Stimulated activated CD4-positive, alpha-beta T cell treated with anti-CD3 and anti-CD28 coated beads, Interleukin-2, amount 100 ng/mL, for 24 hours (primary cell): ENCODE measurements at places on chromosomes 12 and 14.

- DNase-seq = no peak
These were observed 1.1 kb downstream of the AJUBA start for GRCh38 chr14:22981090-22981875.

DNA sequence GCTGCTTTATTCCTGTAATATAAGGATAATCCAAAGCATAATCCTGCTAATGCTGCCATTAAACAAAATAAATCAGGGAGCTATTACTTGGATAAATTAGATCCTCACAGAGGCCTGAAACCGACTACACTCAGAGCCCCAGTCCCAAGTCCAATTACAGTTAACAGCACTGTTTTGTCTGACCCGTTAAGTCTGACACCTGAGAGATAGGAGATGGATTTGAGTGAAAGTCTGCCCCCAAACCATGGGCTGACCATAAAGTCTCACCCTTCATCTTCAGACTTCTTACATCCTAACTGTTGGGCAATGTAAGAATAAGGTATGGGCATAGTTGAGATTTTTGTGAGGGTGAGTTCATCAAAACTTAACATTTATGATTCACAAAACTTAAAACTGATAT lies 181.7 kb downstream of the PLCZ1 start:
- no peak for DNase-seq

DNA sequence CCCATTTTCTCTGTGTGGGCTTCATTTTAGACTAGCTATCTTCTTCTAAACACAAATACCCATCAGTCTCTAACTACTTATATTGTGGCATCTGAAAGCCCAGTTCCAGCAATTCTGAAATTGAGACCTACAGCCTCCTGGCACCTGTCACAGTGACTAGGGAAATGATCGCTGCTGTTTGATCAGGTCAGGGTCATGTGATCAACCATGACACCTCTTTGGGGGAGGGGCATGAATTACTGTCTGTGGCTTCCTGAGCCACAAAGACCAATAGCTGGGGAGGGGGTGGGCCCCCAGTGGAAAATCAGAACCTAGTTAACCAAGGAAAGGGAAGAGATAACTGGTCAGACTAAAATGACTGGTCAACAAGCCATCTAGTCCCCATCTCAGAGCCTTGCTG lies 14.1 kb downstream of the WSCD2 start:
- DNase-seq = no peak

GRCh38 chr12:108930155-108930554 lies 50.3 kb downstream of the DAO start:
- DNase-seq = no peak

DNA sequence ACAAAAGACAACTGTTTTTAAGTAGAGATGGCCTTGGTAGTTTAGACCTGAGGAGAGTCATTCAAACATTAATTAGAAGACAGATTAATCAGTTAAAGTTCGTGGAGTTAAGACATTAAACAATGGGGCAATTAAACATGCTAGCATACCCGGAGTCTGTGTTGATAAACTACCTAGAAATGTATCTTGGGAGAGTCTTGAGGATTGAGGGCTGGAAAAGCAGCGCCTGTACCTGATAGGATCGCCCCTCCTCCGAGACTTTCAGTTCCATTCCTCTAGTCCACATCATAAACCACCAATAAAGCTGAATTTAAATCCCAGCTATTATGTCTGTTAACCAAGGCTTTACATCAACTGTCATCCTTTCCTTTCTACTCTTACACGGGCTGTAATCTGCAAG lies 1.0 kb upstream of the KRAS start:
- DNase-seq = no peak
